ENCODE measurements at places on chromosomes 5 and 9. TPM values are rescaled to one million over a fixed set of nuclear protein-coding genes. Genes with fewer than 3 reads are reported as not detected.

The PRSS3 gene
- 9.9 TPM for total RNA-seq

The IFNK gene
- not detected for total RNA-seq

The QRFP gene
- not detected for total RNA-seq

The BHMT2 gene
- total RNA-seq = not detected

The NEUROG1 gene
- total RNA-seq = not detected

The WNT8A gene
- total RNA-seq = not detected

Measured in A549 treated with Hydrocortisone at 1 μM for 4 hours (cell line).